ENCODE measurements at places on chromosomes 12 and 14.

- no peak for DNase-seq
Measured at GRCh38 chr14:64218344-64219240, 75.6 kb downstream of the ESR2 start.

GRCh38 chr12:18368594-18368993 is 107.3 kb downstream of the PIK3C2G start:
- DNase-seq, result no peak

DNA sequence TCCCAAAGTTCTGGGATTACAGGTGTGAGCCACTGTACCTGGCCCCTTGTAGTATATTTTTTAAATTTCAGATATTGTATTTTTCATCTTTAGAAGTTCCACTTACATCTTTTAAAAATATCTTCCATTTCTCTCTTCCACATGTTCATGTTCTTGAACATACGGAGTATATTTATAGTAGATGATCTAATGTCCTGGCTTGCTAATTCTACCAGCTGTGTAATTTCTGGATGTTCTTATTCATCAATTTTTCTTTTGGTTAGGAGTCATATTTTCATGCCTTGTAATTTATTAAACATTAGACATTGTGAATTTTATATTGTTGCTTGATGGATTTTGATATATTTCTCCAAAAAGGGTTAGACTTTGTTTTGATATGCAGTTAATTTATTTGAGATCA is 30.8 kb downstream of the NTN4 start:
- DNase-seq, result no peak

DNA sequence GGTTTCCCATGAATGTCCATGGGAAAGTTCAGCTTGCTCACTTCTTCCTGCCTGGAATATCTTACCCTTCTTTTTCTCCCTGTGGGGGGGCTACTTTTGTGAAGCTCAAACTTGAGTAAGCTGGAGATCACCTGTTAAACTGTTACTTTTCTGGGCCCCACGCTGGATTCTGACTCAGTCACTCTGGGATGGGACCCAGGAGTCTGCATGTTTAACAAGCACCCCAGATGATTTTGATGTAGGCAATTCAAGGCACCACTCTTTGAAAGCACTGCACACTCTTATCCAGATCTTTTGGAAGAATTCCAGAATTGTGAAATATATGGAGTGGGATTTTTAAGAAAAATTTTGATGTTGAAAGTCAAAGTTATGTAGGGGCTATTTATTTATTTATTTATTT is 46.3 kb upstream of the IGF1 start:
- no peak for DNase-seq

- DNase-seq, result no peak
Measured at GRCh38 chr12:19453961-19454360, 14.7 kb downstream of the AEBP2 start.

DNA sequence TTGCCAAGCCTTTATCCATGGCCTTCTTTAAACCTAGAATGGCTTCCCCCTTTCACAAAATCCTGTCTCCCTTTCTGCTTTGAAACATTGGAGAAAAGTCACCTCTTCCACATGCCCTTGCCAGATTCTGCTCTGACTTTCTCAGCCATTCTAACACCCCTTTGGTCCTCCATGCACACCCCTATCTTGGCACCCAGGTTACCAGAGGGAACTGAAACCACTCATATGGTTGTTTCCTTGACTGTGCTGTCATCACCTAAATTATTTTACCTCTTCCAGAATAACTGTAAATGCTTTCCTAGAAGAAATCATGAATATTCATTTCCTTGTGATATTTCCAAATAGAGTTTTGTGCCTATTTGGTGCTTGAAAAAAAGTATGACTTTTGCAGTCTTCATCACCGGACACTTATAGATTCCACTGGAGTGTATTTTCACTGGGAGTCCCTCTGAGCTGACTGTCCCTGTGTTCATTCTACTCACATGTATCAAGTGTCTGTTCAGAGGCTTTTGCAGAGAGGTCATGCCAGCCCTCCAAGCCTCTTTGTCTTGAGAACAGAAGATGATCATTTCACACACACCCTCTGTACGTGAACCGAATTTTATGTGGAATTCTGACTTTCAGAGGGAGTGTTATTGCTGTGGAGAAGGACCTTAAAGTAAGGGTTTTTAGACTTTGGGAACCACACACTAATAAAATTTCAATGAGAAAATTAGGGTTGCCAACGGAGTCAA is 74.1 kb downstream of the PLXNC1 start:
- DNase-seq, result no peak

GRCh38 chr14:21169573-21169972 is 13.7 kb upstream of the OR5AU1 start:
- DNase-seq, result no peak
